ENCODE measurements at places on chromosomes 16 and 17.

DNA sequence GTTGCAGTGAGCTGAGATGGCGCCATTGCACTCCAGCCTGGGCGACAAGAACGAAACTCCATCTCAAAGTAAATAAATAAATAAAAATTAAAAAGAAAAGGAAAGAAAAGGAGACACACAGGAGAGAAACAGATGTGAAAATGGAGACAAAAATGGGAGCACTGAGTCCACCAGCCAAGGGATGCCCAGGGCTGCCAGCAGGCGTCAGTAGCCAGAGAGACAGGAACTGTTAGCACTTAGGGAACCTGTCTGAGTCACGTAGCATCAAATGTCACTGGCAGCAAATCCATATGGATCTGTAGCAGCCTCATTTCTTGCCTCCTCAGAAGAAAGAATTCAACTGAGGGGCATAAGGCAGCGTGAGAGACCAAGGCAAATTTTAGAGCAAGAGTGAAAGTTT lies 79.7 kb downstream of the CYLD start:
- DNase-seq = no peak

- DNase-seq = no peak
Measured at GRCh38 chr17:27257031-27257357, 36.9 kb upstream of the WSB1 start.

DNA sequence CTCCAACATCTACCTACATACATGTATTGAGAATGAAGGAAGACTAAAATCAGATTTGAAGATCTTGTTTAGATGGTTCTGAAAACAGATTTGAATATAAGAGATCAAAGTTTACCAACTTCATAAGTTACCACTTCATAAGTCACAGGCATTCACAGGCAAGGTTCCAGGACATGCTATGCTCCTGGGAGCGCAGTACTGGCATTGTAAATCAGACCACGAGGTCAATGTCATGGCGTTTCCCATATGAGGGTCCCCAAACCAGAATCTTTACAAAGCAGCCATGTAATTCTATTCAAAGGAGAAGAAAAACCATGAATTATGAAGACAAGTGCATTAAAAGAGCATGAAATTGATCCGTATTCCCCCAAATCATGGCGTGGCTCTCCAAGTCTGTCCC lies 3.0 kb downstream of the CDH11 start:
- no peak for DNase-seq

DNA sequence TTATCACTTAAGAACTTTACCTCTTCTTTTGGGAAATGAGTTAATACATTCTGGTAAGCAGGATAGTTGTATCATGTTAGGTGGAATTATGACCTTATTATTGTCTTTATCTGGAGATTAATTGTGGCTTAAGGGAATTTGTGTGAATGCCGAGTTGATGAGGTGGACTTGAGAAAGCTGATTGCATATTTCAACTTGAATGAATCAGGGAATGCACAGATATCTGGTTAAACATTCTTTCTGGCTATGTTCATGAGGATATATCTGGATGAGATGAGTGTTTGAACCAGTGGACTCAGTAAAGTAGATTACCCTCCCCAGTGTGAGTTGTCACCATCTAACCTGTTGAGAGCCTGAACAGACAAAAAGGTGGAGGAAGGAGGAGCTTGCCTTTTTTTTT lies 326.1 kb upstream of the GOT2 start:
- no peak for DNase-seq

DNA sequence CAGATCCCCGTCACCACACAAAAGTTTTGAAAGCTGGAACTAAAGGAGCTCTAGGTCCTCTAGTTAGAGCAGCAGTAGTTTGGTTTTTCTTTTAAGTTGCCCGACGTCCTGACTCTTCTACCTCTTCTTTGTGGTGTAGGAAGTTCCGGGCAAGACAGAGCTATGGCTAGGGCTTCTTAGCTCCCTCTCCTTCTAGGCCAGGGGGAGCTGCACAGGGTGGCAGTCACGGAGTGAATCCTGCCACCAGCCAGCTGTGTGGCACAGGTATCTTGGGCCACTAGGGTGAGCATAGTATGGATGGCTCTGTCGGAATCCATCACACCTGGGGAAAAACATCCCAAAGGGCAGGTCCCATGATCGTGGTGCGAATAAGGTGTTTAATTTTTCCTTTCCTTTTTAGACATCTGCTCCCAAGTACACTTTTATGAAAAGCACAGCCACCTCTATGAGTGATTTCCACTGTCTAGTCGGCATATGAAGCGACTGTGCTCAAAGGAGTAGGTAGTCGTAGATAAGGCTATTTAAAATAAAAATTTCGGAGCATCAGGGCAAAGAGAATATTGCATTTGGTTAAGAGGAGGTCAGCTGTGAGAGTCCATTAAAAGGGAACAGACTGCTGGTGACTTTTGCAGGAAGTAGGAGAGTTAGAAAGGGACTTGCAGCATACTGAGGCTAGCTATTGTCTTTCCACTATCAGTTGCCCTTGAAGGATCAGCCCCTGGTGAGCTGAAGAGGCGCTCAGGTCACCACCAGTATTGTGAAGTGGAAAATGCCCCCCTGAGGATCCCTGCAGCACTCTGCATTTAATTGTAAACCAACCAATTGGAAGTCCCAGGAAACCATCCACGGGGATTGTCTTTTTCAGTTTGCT lies 2.1 kb downstream of the PRKCA start:
- no peak for DNase-seq

All from GM13976 (cell line).